RKO (cell line): ENCODE measurements at places on chromosomes 2 and 18.

DNA sequence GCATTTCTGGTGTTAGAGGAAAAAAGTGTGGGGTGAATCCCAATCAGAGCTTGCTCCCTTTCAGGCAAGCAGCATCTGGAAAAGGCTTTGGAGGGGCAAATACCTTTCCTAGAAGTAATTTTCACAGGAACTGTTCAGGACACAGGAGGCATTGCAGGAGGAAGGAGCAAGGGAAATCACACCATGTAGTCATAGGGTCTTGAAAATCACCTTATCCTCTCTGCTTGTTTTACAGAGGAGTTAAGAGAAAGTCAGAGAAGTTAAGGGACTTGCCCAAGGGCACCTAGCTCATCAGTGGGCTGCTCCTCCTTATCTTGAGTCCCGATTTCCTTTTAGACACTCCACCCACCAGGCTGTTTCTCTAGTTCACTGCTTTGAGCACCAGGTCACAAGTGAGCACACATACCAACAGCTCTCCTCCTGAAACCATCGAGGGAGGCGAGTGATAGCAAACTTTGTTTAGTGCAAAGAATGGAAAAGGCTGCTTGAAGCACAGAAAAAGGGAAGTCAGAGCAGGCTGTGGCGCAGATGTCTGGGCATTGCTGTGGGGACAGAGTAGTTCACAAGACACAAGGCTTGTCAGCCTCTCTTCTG is 89.2 kb upstream of the CXCR4 start:
- DNase-seq, result no peak

DNA sequence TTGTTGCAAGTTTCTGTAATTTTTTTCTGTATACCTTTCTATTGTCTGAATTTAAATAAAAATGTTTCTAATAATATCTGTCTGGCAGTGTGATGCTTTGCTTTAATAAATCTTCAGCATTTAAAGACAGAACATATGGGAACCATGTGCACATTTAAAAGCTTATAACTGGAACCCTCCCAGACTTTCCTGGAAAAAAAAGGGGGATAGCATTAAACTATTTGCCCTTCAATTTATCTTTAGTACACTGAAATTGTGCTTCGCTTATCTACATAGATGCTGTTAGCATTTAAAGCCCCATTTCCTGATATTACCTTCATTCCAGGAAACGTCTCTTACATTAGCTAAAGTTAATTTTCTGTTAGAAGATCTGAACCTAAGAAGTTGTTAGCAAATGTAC is 64.6 kb downstream of the ZC3H6 start:
- DNase-seq, result no peak

DNA sequence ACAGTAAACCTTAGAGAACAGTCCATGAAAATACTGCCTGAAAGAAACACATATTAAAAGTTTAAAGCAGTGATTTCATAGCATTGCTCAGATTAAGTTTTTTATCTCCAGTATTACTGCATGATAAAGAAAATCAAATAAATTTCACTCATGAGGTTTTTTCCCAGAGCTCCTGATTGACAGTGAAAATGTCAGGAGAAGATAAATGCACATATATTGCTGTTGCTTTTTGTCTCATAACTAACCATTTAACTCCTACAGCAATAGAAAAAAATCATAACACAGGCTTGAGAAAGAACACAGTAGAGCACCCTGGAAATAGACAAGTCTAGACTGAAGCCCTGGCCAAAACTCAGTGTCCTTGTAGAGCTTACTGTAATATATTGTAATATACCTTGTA is 391.0 kb downstream of the TMX3 start:
- DNase-seq, result no peak

- no peak for DNase-seq
Measured at GRCh38 chr18:57437766-57438671, 2.8 kb downstream of the ONECUT2 start.

GRCh38 chr18:26719896-26720295 is 145.6 kb downstream of the AQP4 start:
- DNase-seq, result no peak

GRCh38 chr2:16478434-16479210 is 187.0 kb downstream of the CYRIA start:
- DNase-seq, result peak; percentile 49

DNA sequence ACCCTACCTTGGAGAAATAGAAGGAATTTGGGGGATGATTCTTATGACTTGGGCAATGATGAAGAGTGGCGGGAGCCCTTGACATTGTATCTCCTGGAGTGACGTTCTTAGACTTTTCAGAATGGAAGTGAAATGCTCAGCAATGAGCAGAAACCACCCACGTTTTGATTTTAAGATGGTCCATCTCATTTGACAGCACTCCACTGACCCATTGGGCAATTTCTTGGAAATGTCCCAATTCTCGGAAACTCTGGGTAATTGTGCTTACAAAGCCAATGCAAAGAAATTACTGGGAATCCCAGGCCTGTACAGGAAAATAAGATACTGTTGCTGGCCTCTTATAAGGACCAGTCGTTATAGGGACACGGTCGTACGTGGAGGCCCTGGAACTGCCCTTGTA is 170.0 kb upstream of the COPS8 start:
- no peak for DNase-seq

DNA sequence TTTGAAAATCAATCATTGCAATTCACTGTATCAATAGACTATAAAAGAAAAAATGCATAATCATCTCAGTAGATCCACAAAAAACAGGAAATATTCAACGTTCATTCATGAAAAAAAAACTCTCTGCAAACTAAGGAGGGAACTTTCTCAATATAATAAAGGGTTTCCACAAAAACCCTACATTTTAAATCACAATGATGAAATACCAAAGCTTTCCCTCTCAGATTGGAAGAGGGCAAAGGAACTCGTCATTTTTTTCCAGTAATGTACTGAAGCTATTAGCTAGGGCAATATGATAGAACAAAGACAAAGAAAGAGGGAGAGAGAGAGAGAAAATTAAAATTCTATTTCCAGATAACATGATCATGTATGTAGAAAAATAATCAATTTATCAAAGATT is 167.1 kb upstream of the RBMS1 start:
- no peak for DNase-seq

GRCh38 chr18:45916302-45916701 is 50.8 kb downstream of the EPG5 start:
- no peak for DNase-seq
